ENCODE measurements at places on chromosomes 11 and 22. TPM values are rescaled to one million over a fixed set of nuclear protein-coding genes. Genes with fewer than 3 reads are reported as not detected.

The PATE4 gene
- not detected for total RNA-seq

The ANO9 gene
- total RNA-seq = 0.70 TPM

The OR6A2 gene
- not detected for total RNA-seq

The CYB5R2 gene
- 4.4 TPM for total RNA-seq

The APIP gene
- 24.1 TPM for total RNA-seq

The MYRF gene
- total RNA-seq = 19.2 TPM

The GGTLC2 gene
- not detected for total RNA-seq

The COX8A gene
- 1,088 TPM for total RNA-seq

The ANGPTL5 gene
- 0.14 TPM for total RNA-seq

The TYR gene
- not detected for total RNA-seq

The UBQLN3 gene
- not detected for total RNA-seq

The MAPK1 gene
- 64.1 TPM for total RNA-seq

The ROBO3 gene
- 2.3 TPM for total RNA-seq

The FAM227A gene
- total RNA-seq = 0.66 TPM

The NPAS4 gene
- total RNA-seq = not detected

The SLC5A4 gene
- total RNA-seq = not detected

The APOL1 gene
- 14.9 TPM for total RNA-seq

The MRPL48 gene
- total RNA-seq = 43.3 TPM

The TEAD1 gene
- total RNA-seq = 77.5 TPM

The SCO2 gene
- total RNA-seq = 3.9 TPM

The PHETA2 gene
- total RNA-seq = not detected

The RASL10A gene
- 0.22 TPM for total RNA-seq

The TTC28 gene
- 2.5 TPM for total RNA-seq

The FGF4 gene
- not detected for total RNA-seq

The POLR3H gene
- total RNA-seq = 24.3 TPM

The SHANK3 gene
- 4.4 TPM for total RNA-seq

The MMP12 gene
- total RNA-seq = 0.08 TPM

The IL17REL gene
- total RNA-seq = 0.08 TPM

The XKR3 gene
- total RNA-seq = not detected

The LRRC56 gene
- total RNA-seq = 1.0 TPM

The RPLP2 gene
- total RNA-seq = 2,318 TPM

The LYVE1 gene
- total RNA-seq = 1.2 TPM

The ZNF215 gene
- 0.86 TPM for total RNA-seq

The NLRP6 gene
- total RNA-seq = not detected

The SLC5A1 gene
- 0.03 TPM for total RNA-seq

The NCR3LG1 gene
- 2.4 TPM for total RNA-seq

The GPR83 gene
- total RNA-seq = 0.09 TPM

The POU2AF2 gene
- not detected for total RNA-seq

The PRR5 gene
- total RNA-seq = 15.1 TPM

The OR8G1 gene
- total RNA-seq = not detected

The SLC6A5 gene
- total RNA-seq = not detected

Measured in A549 treated with AZD2906 at 1 μM for 4 hours (cell line).